ENCODE measurements at places on chromosomes 12 and 14.

GRCh38 chr14:65184032-65184764, 81.9 kb upstream of the MAX start:
- no peak for DNase-seq

- no peak for DNase-seq
Measured at GRCh38 chr12:15356951-15357364, 34.6 kb downstream of the PTPRO start.

- DNase-seq: no peak
Measured at GRCh38 chr12:128326406-128326805, 59.4 kb downstream of the TMEM132C start.

DNA sequence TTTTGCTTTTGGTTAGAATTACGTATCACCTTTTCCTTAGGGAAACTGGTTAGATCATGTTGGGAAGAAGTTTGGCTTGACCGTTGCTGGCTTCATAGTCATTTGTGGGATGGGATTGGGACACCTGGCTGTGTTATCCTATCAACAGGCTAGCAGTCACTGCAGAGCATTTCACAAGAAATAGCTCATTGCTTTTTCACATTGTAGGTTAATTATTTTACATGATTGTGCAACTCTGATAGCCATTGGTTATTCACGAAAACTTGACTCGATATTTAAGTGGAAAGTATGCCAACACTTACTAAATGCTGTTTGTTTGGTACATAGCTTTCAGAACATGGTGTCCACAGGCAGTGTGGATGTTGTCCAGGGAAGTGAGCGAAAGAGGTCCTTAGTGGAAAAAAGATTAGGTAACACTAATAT, 89.4 kb downstream of the NKX2-1 start:
- no peak for DNase-seq

DNA sequence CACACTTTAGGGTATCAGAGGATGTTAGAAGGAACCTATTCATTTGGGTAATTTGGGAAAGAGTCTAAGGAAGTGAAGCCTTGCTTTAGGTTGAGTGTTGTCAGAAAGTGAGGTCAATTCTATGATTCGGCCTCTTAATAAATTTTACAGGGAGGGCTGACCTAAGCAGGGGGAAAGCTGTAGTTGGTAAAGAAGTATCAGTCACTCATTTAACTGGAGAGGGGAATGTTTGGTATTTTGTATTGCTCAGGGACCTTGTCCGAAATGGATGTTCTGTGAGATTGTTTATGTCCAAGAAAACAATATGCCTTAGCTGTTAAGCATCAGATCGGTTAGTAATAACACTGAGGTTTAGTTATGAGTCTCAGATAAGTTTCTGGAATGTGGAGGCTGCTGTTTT, 7.3 kb downstream of the CAND1 start:
- DNase-seq: no peak

- no peak for DNase-seq
Measured at GRCh38 chr12:4024701-4025100, 151.5 kb upstream of the PARP11 start.

- DNase-seq: no peak
Measured at GRCh38 chr14:33936391-33936790, 14.5 kb downstream of the EGLN3 start.

DNA sequence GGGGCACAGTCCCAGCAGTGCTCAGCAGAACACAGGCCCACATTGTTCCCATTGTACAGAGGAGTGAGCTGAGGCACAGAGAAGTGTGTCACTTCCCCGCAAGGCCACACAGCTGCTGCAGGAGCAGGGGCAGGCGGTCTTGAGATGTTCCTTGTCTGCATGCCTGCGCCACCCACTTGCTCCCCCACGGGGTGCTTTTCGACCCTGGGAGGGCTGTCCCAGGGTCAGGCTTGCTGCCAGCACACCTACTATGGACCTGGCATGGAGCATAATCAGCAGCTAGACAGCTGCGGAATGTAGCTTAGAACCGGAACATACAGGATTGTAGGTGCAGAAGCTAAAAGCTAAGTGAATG, 7.8 kb upstream of the EP400 start:
- DNase-seq: no peak

DNA sequence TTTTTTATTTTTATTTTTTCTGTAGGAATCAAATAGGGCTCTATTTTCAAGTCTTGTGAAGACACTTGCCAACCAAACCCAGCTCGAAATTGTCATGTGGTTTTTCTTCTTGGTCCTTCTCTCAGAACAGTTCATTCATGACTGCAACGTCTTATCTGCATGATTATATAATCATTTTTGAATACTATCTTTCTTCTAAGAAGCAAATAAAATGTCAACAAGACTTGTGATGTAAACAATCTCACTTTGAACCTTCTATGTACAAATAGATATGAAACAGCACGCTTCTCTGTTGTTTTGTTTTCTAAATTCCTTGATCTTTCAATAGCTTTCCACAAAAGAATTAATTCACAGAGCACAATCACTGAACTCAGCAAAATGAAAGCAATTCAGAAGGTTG, 320.7 kb downstream of the SOX5 start:
- no peak for DNase-seq

DNA sequence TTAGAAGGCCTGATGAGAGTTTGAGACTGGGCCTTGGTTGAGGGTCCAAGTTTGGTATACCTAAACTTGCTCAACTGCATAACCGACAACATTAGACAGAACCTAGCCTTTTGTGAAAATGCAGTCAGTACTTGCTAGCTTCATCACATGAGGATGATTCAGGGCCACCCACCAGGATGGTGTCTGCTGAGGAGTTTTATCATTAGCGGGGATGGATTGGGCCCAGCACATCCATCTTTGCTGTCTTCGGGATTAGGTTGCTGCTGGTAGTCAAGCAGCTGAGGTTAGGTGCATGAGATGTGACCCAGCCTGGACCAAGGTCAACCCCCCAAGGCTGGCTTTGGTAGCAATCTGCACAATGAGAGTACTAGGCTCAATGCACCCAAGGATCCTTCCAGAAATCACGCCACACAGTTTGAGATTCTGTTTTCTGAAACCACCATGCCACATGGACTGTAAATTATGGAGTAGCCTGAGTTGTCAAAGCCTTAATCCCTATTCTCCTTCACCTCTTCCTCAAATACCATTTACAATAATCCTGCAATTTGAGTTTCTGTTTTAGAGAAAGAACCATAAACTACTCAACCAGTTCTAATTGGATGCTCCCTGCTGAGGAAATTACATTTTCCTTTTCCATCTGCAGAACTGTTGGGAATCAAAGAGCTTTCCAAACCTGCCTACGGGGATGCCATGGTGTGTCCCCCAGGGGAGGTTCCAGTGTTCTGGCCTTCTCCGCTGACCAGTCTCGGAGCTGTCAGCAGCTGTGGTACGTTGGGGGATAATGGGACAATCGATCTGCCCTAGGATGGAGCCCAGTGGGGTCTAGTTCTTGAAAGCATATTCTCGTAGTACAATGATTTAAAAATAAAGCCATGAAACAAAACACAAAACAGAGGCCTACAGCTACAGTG, 61.7 kb downstream of the DGLUCY start:
- DNase-seq: no peak

GRCh38 chr12:25243680-25243990, 7.1 kb downstream of the KRAS start:
- DNase-seq: no peak

GRCh38 chr12:80262346-80262745, 163.0 kb downstream of the OTOGL start:
- no peak for DNase-seq

- no peak for DNase-seq
Measured at GRCh38 chr12:32178341-32179010, 71.8 kb downstream of the BICD1 start.

GRCh38 chr14:69423279-69423678, 24.8 kb downstream of the SLC39A9 start:
- DNase-seq: no peak

- no peak for DNase-seq
Measured at GRCh38 chr12:3213188-3213587, 136.0 kb downstream of the TSPAN9 start.

DNA sequence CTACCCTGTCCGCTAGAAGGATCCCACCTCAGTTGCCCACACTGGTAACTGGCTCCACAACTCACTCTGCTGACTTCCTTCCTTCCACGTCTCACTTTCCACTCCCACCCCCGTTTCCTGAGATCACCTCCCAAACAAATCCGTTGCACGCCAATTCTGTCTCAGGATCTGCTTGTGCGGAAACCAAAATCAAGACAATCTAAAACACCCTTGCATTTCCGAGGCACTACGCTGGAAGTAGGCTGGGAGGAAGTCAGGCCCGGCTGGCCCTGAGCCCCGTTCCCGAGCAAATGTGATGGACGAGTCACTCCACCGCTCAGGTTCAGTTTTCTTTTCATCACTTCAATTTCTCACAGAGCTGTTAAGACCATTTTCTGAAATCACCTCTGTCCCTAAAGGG, 23.1 kb downstream of the ABCB9 start:
- no peak for DNase-seq

- no peak for DNase-seq
Measured at GRCh38 chr14:90553921-90554336, 157.1 kb downstream of the CALM1 start.

GRCh38 chr12:19440916-19441315, 1.6 kb downstream of the AEBP2 start:
- no peak for DNase-seq

DNA sequence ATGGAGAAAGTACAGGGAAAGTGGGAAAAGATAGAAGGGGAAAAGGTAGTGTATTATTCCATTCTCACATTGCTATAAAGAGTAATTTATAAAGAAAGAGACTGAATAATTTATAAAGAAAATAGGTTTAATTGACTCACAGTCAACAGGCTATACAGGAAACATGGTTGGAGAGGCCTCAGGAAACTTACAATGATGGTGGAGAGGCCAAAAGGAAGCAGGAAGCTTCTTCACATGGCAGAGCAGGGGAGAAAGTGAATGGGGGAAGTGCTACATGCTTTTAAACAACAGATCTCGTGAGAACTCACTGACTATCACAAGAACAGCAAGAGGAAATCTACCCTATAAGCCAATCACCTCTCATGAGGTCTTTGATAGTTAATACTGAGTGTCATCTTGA, 725.0 kb upstream of the FLRT2 start:
- no peak for DNase-seq

DNA sequence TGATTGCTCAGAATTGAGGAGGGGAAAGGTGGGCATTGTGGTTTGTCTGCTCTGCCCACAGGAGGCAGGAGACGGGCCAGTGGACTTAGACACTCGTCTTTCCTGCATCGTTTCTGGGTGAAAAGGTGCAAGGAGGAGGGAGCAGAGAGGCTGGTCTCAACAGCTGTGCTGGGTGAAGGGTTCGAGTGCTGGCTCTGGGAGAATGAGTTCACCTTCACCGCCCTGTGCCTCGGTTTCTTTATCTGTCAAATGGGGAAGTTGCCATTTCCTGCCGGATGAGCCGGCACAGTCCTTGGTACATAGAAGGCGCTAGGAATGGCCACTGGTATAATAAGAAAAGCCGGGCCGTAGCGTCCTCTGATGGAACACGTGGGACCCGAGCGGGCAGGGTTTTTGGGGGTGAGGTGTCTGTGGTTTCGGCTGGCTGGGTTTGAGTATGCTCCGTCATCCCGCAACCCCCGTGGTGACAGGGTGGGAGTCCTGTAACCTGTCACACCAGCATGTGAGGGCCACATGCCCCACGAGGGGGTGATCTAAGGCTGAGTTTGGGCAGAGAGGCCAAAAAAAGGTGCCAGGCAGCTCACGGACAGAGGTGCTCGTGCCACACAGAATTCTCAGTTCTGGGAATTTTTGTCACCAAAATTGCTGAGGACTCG, 7.3 kb downstream of the BCL7A start:
- no peak for DNase-seq

GRCh38 chr12:86903159-86903558, 647.0 kb upstream of the MGAT4C start:
- no peak for DNase-seq

DNA sequence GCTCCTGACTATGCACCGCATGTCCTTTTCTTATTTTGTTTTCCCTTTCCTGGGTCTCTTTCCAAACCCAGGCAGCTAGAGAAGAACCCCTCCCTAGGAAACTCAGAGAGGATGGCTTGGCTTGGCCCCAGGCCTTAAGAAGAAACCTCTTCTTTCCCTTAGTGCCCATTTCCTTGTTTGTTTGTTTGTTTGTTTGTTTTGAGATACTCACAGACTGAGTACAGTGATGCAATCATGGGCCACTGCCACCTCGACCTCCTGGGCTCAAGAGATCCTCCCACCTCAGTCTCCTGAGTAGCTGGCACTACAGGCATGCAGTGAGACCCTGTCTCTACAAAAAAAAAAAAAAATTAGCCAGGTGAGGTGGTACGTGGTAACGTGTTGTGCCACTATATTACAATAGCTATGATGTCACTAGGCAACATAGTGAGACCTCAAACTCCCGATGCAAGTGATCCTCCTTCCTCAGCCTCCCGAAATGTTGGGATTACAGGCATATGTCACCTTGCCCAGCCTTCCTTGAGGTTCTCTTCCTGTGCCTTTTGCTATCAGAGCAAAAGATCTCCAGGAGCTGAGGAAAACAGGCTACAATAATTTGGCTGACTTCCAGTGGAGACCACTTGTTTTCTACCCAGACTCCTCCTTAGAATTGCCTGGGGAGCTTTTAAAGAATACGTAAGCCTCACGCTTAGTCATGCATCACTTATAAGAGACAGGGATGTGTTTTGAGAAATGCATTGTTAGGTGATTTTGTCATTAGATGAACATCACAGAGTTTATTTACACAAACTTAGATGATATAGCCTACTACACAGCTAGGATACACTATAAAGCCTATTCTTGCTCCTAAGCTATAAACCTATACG, 34.5 kb upstream of the LGALS3 start:
- no peak for DNase-seq

DNA sequence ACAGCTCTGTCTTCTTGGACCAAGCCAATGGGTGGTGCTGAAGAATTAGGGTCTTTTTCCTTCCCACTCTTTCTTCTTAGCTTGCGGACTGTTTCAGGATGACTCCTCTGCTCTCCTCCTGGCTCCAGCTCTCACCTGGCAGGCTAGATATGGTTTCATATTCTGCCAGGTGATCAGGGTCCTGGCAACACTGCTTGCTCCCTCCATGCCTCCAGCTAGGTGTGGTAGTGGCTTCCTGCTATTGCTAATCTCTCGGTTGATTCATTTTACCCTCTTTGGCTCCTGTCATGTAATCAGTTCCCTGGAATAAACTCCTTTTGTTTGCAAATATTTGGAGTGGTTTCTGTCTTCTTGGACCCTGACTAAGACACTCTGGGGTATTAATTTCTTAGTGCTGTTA, 4.3 kb upstream of the GZMH start:
- DNase-seq: no peak

DNA sequence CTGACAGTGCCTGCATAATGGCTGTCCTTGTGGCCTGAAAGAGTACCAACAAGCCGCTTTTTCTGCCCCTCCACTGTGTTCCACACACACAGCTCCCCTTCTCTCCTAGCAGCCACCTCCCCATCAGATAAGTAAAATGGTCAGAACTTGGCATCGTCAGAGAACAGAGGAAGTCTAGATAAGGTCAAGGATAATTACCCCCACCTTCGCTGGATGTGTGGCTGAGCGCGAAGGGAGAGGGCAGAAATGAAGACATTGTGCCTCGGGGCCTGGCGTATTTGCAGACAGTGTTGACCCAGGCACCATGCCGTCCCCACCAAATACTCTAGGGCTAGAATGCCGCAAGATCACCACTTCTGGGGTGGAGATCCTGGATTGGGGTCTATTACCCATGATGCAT, 30.6 kb downstream of the FBXO21 start:
- DNase-seq: no peak

- no peak for DNase-seq
Measured at GRCh38 chr14:52395728-52396127, 81.6 kb downstream of the PTGER2 start.

GRCh38 chr12:120061575-120062214, 54.9 kb downstream of the RAB35 start:
- no peak for DNase-seq

GRCh38 chr12:68814490-68815231, 6.7 kb downstream of the MDM2 start:
- DNase-seq: no peak

- DNase-seq: no peak
Measured at GRCh38 chr14:38442208-38442607, 186.3 kb upstream of the CLEC14A start.
